Spinal cord (tissue), 10 donors: ENCODE measurements at places on chromosomes 7 and 10. TPM values are rescaled to one million over a fixed set of nuclear protein-coding genes. Genes with fewer than 3 reads are reported as not detected.

The SERPINE1 gene
- 4.8 TPM for polyA plus RNA-seq

The SPDYE2B gene
- polyA plus RNA-seq: 5.9 TPM

DNA sequence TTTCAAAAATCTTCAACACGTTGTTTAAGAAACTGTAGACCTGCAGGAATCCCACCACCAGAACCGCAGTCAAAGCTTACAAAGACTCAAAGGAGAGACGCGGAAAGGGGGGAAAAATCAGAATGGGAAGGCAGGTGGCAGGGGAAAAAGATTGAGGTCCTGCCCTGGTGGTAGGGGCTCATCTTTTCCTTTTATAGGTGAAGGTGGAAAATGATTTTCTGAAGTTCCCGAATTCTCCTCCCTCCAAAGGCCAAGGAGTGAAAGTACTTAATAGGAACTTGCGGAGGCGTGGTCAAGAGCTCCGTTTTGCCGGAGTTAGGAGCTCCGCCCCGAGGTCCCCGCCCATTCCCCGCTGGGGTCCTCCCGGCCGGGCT lies 724 bp downstream of the BBIP1 start:
- H3K27me3 ChIP-seq: no peaks in the 10 kb centered on the region
- no peaks in the 10 kb centered on the region for H3K36me3 ChIP-seq
- no peaks in the 10 kb centered on the region for H3K4me1 ChIP-seq
- H3K4me3 ChIP-seq: peak overlapping the region; percentile 72

DNA sequence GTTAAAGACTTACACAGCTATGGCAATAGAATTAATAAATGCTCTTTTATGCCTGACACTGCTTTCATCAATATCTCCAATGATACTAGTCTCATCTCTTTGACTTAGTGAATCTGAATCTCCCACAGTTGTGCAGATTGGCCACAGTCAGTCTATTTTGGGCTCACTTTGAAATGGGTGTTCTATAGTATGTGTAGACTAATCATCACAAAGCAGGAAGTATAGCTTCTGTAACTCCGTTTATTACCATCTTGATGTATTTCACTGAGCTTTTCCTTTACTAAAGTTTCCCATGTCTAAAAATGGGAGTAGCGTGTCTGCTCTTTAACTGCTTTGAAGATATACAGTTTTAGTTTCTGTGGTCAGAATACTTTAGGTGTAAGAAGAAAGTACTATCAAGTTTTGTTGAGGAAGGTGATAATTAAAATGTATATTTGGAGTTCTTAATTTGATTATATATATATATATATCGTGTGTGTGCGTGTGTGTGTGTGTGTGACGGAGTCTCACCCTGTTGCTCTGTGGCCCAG lies 70.1 kb downstream of the ST7 start:
- H3K36me3 ChIP-seq: no peaks in the 10 kb centered on the region
- H3K4me1 ChIP-seq: peaks cover 3% of the 10 kb centered on the region
- H3K27ac ChIP-seq: no peak overlapping the region
- DNase-seq: no peak
- no peaks in the 10 kb centered on the region for H3K27me3 ChIP-seq
- H3K4me3 ChIP-seq: peak overlapping the region; percentile 51

DNA sequence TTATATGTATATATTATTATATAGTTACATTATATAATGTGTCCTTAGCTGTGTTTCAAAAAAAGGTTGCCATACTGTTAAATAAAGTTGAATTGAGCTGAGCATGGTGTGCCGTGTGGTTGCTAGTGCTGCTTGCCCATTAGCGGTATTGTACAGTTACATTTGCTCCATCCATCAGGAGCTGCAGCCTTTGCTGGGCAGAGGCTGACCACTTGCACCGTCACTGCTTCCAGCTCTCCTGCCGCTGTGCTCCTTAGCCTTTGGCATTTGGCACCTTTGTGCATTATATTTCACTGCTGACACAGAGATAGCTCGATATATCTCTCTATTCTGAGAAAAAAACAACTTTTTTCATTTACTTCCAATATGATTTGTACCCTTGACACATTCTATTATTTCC lies 372.2 kb downstream of the PHTF2 start:
- H3K4me1 ChIP-seq: peaks cover 11% of the 10 kb centered on the region
- H3K4me3 ChIP-seq: no peak overlapping the region
- H3K27me3 ChIP-seq: no peaks in the 10 kb centered on the region
- H3K36me3 ChIP-seq: no peaks in the 10 kb centered on the region

The CDK14 gene
- polyA plus RNA-seq: 87.7 TPM

- no peaks in the 10 kb centered on the region for H3K27me3 ChIP-seq
- no peak for DNase-seq
- no peak overlapping the region for H3K4me3 ChIP-seq
- H3K4me1 ChIP-seq: no peaks in the 10 kb centered on the region
Observed at GRCh38 chr7:28364082-28364481, 48.2 kb upstream of the CREB5 start.

- no peak for DNase-seq
- no peak overlapping the region for H3K27ac ChIP-seq
- H3K4me1 ChIP-seq: no peaks in the 10 kb centered on the region
- H3K36me3 ChIP-seq: peaks cover 33% of the 10 kb centered on the region
- no peak overlapping the region for H3K4me3 ChIP-seq
- H3K27me3 ChIP-seq: no peaks in the 10 kb centered on the region
Observed at GRCh38 chr10:7199152-7199760, 211.6 kb downstream of the SFMBT2 start.

- peaks cover 37% of the 10 kb centered on the region for H3K36me3 ChIP-seq
- peaks cover 43% of the 10 kb centered on the region for H3K4me1 ChIP-seq
- no peak for DNase-seq
- no peaks in the 10 kb centered on the region for H3K27me3 ChIP-seq
- no peak overlapping the region for H3K27ac ChIP-seq
- H3K4me3 ChIP-seq: no peak overlapping the region
Observed at GRCh38 chr7:47370461-47371042, 211.4 kb downstream of the TNS3 start.

The MEIG1 gene
- polyA plus RNA-seq: 1.9 TPM

DNA sequence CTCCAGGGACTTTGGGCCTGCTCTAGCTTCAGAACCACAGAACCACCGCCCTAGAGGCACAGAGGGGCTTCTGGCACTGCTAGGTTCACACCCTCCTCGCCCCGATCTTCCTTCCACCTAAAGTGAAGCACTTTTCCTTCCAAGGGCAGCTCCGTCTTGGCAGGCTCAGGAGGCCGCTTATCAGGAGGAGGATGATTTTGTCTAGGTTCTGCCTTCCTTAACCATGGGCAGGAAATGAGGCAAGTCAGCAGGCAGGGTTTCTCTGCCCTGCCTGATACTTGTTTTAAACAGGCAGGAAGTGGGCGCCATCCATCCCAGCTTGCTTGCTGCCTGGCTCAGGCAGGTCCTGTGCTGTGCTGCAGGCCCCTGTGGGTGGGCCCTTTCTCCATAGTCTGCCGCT lies 8.3 kb upstream of the ATP6V0E2 start:
- H3K4me3 ChIP-seq: no peak overlapping the region
- no peak overlapping the region for H3K27ac ChIP-seq
- DNase-seq: no peak
- H3K27me3 ChIP-seq: no peaks in the 10 kb centered on the region

The ALDH18A1 gene
- 57.8 TPM for polyA plus RNA-seq

DNA sequence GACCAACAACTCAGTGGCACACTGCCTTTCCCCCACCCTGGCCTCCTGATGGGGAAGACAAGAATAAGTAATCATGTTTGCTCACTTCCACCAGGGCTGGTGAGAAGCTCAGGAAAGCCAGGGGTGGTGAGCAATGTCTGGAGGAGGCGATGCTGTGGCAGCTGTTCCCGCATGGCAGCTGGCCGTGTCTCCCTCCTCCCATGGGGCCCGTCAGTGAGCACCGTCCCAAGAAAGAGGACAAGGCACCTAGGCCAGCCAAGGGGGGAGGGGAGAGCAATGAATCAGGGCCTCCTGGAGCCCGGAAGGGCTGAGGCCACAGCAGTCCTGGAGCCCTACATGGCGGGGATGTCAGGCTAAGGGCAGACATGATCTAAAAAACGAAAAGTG lies 69.2 kb upstream of the INSIG1 start:
- H3K36me3 ChIP-seq: no peaks in the 10 kb centered on the region
- peaks cover 21% of the 10 kb centered on the region for H3K4me1 ChIP-seq
- no peak for DNase-seq
- no peak overlapping the region for H3K4me3 ChIP-seq
- no peaks in the 10 kb centered on the region for H3K27me3 ChIP-seq
- no peak overlapping the region for H3K27ac ChIP-seq

GRCh38 chr10:48210966-48211365 lies 63.5 kb downstream of the FRMPD2 start:
- H3K4me3 ChIP-seq: no peak overlapping the region
- no peak for DNase-seq
- H3K27me3 ChIP-seq: no peaks in the 10 kb centered on the region
- no peaks in the 10 kb centered on the region for H3K36me3 ChIP-seq
- peaks cover 4% of the 10 kb centered on the region for H3K4me1 ChIP-seq
- H3K27ac ChIP-seq: no peak overlapping the region

DNA sequence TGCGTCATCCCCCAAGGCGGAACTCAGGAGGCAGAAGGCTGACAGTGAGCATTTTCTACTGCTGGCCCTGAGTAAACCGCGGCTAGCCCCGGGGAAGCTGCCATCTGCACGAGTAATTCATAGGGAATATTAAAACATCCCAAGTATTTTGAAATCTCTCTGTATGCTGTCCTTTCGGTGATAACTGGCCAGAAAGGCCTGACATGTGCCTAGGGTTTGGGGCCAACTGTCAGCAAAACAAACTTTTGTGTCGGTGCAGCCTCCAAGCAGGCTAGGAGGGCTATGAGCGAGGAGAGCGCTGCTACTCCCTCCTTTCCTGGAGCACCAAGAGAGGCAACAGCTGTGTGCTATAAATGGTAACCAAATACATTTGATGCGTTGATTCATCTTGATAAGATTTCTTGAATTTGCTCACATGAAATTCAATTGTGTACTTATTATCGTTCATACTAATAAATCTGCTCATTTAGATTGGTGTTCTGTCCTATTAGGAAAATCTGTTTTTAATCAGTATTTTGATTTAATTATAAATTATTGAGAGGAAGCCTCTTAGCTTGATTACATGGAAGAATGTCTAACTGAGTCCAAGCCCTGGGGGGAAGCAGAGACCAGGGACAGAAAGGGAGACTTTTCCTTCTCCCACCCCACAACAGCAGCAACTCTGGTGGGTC lies 124.4 kb upstream of the NPS start:
- no peak for DNase-seq
- H3K4me3 ChIP-seq: no peak overlapping the region
- H3K27me3 ChIP-seq: no peaks in the 10 kb centered on the region
- peaks cover 36% of the 10 kb centered on the region for H3K36me3 ChIP-seq
- H3K4me1 ChIP-seq: peaks cover 3% of the 10 kb centered on the region

- no peak overlapping the region for H3K27ac ChIP-seq
- H3K4me3 ChIP-seq: no peak overlapping the region
- no peaks in the 10 kb centered on the region for H3K36me3 ChIP-seq
- H3K27me3 ChIP-seq: no peaks in the 10 kb centered on the region
- no peaks in the 10 kb centered on the region for H3K4me1 ChIP-seq
Observed at GRCh38 chr7:105180002-105180401, 166.0 kb downstream of the KMT2E start.

- no peak for DNase-seq
- H3K36me3 ChIP-seq: no peaks in the 10 kb centered on the region
- H3K27me3 ChIP-seq: no peaks in the 10 kb centered on the region
- no peak overlapping the region for H3K4me3 ChIP-seq
- peaks cover 17% of the 10 kb centered on the region for H3K4me1 ChIP-seq
- H3K27ac ChIP-seq: no peak overlapping the region
Observed at GRCh38 chr10:122311716-122312115, 40.6 kb downstream of the BTBD16 start.

DNA sequence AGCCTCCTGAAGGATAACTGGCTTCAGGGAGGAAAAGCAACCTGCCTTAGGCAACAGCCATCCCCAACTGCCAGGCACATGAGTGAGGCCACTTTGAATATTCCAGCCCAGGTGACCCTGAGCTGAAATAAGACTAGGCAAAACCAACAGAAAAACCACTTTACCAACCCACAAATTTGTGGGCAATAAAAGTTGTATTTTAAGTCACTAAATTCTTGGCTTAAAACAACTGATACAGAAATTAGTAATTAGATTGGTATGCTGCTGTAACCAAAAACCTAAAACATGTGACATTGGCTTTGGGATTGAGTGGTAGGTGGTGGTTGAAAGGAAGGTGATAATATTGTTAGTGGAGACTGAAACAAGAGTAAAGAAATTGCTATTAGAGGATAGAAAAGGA lies 39.9 kb downstream of the ABCB4 start:
- no peak overlapping the region for H3K4me3 ChIP-seq
- H3K4me1 ChIP-seq: no peaks in the 10 kb centered on the region
- DNase-seq: no peak
- H3K36me3 ChIP-seq: no peaks in the 10 kb centered on the region
- no peak overlapping the region for H3K27ac ChIP-seq

GRCh38 chr7:7895004-7895650 lies 73.5 kb upstream of the GLCCI1 start:
- DNase-seq: peak; percentile 4
- H3K4me1 ChIP-seq: peaks cover 3% of the 10 kb centered on the region
- no peak overlapping the region for H3K27ac ChIP-seq
- no peaks in the 10 kb centered on the region for H3K27me3 ChIP-seq
- no peaks in the 10 kb centered on the region for H3K36me3 ChIP-seq

The SPAG6 gene
- 15.3 TPM for polyA plus RNA-seq

The LANCL2 gene
- polyA plus RNA-seq: 55.3 TPM

DNA sequence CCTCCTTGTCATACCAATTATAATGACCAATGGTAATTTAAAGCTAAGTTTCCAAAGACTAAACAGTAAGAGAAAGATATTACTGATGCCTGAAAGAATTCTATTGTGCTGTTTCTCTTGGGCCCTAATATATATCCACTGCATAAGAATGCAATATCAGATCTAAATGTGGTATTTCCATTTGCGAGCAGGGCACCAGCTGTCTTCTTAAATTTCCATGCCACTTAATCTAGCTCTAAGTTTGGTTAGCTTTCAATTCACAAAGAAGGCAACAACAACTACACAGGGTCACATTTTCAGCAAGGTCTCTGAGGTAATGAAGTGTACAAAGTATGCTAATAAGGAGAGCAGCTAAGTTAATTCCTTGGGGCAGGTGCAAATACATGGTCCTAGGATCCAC lies 315.7 kb downstream of the GPR37 start:
- H3K27ac ChIP-seq: no peak overlapping the region
- DNase-seq: no peak
- no peaks in the 10 kb centered on the region for H3K27me3 ChIP-seq
- no peak overlapping the region for H3K4me3 ChIP-seq
- no peaks in the 10 kb centered on the region for H3K36me3 ChIP-seq

- H3K4me1 ChIP-seq: no peaks in the 10 kb centered on the region
- H3K27ac ChIP-seq: no peak overlapping the region
- DNase-seq: no peak
- H3K36me3 ChIP-seq: no peaks in the 10 kb centered on the region
- no peak overlapping the region for H3K4me3 ChIP-seq
Observed at GRCh38 chr10:81909453-81909852, 34.5 kb downstream of the NRG3 start.

The HEPACAM2 gene
- polyA plus RNA-seq: 0.33 TPM

The PIP gene
- polyA plus RNA-seq: not detected
